Mammary epithelial cell (primary cell): ENCODE measurements at places on chromosomes 6 and 20.
A peak's percentile ranks its signal among the peaks of the same experiment; 100 is the strongest.

DNA sequence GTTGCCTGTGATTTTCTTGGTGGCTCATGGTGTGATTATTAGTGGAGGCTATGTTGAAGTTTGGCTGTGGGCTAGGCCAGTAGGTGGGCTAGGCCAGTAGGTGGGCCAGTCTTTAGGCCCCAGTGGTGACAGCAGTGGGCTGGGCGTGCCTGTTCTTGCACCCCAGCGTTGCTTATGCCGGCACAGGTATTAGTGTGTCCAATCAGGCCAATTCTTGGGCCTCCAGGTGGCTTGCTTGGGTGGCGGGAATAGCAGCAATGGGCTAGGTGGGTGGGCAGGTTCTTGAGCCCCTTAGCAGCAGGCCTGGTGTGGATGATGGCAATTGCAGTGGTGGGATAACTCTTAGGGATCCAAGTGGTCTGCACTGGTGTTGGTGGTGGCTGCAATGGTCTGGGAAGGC, 22.9 kb downstream of the GJA10 start:
- no peak for DNase-seq

DNA sequence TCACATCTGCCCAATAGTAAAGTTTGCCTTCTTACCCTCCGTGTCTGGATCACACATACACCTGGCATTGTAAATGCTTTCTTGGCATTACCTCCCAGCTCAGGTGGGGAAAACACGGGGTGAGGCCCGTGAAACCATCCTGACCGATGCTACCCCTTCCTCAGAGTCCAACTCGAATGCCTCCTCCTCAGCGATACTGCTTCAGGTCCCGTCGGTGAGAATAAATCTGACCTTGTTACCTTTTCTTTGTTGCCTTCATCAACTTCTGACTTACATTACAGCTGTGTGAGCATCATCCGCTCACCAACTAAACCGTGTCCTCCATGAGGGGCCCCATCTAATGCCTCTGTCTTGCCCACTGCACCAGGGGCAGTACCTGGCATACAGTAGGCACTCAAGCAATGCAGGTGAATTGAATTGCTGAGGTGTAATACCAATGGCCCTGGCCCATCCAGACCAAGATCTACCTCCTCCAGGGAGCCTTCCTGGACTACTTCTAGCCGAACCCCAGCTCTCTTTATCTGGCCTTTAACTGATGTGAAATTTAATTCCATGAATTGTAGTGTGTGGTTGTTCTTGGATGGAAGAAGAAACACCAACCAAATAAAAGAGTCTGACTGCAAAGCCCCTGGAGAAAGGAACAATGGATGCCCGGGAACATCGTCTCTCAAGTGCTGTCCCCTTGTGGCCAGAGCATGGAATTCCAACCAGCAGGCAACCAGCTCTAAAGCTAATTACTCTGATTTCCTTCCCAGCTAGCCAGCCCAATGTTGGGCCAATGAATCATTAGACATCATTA, 141.5 kb downstream of the ANKRD60 start:
- DNase-seq = peak; percentile 76

DNA sequence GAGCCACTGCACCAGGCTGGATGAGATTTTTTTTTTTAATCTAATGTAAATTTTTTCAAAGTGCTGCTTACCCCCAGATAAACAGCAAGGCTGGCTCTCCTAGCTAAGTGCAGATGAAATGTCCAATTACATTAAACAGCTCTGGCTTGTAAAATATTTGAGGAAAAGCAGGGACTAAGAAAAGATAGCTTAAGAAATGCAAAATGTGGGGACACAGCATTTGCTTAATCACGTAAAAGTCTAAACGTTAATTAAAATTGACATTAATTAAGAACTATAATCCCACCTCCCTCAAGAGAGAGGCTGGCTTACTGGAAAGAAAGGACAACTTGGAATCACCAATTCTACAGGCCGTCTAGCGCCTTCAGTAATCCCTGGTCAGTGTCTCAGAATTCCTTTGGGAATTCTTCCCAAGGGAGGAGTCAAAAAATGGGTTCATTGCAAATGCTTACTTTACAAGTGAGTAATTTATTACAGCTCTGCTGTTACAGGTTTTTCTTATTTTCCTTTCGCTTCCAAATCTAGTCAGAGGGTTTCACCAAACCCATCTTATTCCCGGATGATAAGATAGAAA, 13.6 kb upstream of the MARCKS start:
- no peak for DNase-seq

- peak; percentile 43 for DNase-seq
Measured at GRCh38 chr20:62900052-62900691, 26.1 kb downstream of the DIDO1 start.

- DNase-seq = no peak
Measured at GRCh38 chr20:61975407-61976129, 90.1 kb downstream of the TAF4 start.

GRCh38 chr20:3651204-3651962, 11.8 kb downstream of the GFRA4 start:
- DNase-seq = no peak

DNA sequence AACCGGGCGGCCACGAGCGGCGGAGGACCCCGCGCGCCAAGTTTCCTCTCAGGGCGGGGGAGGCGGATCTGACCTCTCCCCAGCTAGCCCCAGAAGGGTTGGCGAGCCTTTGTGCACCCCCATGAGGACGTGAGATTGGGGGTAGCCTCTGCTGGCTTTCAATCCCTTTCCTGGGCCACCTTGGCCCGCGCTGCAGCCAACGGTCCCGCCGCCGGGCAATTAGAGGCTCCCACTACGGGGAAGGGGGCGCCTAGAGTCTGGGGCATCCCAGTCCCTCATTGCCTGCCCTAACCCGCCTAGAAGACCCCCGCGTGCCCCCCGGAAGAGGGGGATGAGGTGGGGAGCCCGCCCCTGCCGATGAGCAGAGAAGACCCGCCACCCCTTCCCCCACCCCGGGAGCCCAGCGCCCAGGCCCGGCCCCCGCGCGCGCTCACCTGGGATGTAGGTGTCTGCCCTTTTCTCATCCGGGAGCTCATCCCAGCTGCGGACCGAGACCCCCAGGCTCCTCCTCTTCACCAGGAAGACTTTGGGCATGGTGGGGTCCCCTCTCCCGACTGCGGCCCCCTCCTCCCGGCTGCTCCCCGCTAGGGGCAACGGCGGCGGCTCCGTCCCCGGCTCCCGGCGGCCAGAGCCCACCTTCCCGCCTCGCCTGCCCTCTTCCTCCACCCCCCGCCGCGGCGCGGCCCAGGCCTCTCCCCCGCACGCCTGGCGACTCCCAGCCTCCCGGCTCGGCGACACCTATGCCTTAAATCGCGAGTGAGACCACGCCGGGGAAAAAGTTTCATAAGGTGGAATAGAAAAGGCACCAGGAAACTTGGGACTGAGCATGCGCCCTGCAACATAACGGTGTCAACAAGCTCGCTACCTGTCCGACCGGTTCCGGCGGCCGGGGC, at the start of gene OVOL2:
OVOL2 (minus strand) TSS at position 816 of the 893 bp plus-strand sequence; CDS start at position 534, 282 bp downstream.
- peak; percentile 82 for DNase-seq

GRCh38 chr6:16331384-16332174, 93.2 kb downstream of the GMPR start:
- DNase-seq = peak; percentile 64

DNA sequence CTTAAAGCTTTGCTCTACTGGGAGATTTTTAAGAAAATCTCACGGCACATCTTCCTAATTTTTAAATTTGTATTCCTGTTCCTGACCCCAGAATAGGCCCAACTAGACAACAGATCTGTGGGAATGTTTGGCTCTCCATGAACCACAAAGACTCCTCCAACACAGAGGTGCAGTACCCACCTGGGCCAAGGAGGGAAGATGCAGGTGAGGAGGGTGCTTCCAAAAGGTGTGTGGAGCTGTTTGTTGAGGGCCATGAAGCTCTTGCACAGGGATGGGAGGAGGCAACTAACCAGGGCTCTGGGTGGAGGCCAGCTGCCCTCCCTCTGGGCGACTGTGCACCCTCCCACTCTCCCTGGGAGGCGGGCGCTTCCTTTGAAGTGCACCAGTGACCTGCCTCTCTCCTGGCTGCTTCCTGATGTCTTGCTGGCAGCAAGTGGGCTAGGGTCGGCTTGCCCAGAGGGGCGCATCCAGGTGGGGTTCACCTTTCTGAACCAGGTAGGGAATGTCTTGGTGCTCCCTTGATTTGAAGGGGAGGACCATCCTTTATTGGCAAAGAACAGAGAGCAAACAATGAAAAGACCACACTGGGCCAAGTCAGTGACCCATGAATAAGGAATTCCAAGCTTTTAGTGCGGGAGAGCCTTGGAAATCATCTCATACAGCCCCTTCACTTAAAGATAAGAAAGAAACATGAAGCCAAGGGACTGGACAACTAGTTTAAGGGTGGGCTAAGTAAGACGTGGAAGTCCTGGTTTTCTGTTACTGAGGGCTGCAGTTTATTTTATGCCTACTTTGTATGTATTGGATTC, 76.0 kb downstream of the ANKRD6 start:
- no peak for DNase-seq

- no peak for DNase-seq
Measured at GRCh38 chr6:47434372-47435253, 43.0 kb upstream of the CD2AP start.

GRCh38 chr20:18750735-18751134, 62.8 kb upstream of the SCP2D1 start:
- no peak for DNase-seq

- no peak for DNase-seq
Measured at GRCh38 chr6:35411066-35411465, 41.1 kb upstream of the FANCE start.

DNA sequence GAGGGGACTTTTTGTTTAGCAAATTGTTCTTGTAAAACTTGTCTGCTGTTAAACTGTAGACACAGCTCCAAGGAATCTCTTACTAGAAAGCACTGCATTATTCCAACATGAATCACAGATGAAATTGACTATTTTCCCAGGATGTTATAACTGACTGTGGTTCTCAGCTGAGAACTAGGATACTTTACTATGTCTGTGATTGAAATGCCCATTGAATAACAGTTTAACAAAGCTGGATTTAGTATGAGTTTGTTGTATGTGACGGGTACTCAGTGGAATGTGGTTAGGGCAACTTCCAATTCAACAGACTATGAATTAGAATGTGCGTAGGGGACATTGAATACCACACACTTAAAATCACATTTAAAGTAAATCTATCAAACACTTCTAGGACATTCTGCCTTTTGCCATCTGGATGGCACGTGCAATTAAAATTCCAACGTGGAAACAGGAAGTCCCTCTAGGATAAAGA, 193.4 kb upstream of the PREP start:
- DNase-seq = peak; percentile 98

DNA sequence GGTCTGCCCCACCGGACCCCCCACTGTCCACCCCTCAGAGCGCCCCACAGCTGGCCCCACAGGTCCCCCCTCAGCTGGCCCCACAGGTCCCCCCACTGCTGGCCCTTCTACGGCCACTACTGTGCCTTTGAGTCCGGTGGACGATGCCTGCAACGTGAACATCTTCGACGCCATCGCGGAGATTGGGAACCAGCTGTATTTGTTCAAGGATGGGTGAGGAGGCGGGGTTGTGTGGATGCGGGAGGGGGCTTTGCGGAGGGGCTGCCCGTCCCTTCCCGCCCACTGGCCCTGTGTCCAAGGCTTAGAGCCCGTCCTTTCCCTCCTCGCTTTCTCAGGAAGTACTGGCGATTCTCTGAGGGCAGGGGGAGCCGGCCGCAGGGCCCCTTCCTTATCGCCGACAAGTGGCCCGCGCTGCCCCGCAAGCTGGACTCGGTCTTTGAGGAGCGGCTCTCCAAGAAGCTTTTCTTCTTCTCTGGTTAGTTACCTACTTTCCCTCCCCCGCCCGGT, 4.7 kb downstream of the MMP9 start:
- no peak for DNase-seq

GRCh38 chr6:90420500-90420899, 123.9 kb upstream of the BACH2 start:
- DNase-seq = no peak

- no peak for DNase-seq
Measured at GRCh38 chr6:19738010-19738409, 99.2 kb upstream of the ID4 start.

DNA sequence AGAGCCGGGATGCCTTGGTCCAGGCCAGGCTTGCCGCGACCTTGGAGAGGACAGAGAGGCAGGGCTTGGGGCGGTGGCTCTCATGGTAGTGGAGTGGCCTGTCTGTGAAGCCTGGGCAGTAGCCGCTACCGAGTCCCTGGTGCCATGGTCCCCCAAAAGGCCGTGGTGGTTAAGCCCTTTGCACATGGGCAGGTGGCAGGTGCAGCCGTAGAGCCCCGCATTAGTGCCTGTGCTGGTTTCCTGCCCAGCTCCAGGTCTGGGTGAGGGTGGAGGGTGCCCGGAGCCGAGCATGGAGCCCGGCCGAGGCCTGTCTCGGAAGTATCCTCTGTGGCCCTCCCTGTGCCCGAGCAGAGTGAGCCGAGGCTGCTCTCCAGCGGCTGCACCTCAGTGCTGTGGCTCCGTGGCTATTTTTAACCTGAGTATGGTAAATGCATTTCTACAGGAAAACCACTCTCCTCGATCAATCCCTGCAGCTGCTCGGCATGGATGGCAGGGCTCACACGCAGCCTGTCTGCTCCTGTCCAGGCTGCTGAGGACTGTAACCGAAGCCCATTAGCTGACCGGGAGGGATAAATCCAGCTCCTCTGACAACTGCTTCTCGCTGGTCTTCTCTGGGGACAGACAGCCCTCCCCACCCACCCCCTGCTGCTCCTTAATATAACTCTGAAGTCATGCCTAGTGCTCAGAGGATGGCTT, 36.3 kb upstream of the GATA5 start:
- DNase-seq = no peak

- DNase-seq = no peak
Measured at GRCh38 chr20:15612198-15612597, 961.0 kb downstream of the KIF16B start.

DNA sequence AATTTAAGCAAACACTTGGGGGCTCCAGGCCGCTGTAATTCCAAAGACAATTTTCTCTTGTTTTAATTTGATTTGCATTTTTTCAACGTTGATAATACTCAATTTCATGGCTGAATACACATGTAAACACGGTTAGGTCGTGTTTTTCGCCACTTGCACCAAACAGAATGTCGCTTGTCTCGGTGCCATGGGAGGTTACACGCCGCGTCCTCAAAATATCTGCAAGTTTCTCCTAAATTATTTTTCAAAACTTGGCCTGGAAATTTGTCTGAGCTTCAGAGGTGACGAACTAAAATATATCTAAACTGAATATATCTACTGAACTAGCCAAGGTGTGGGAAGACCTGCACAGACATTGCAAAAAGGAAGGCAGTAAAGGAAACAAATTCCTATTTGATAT, 15.0 kb downstream of the FOXA2 start:
- DNase-seq = no peak

- no peak for DNase-seq
Measured at GRCh38 chr6:42417641-42418112, 34.0 kb downstream of the TRERF1 start.

- DNase-seq = no peak
Measured at GRCh38 chr20:30484009-30484748, 773.3 kb upstream of the DEFB115 start.

- peak; percentile 64 for DNase-seq
Measured at GRCh38 chr6:87483929-87484328, 11.2 kb downstream of the SLC35A1 start.

- DNase-seq = no peak
Measured at GRCh38 chr6:131161987-131162386, 26.7 kb downstream of the AKAP7 start.

DNA sequence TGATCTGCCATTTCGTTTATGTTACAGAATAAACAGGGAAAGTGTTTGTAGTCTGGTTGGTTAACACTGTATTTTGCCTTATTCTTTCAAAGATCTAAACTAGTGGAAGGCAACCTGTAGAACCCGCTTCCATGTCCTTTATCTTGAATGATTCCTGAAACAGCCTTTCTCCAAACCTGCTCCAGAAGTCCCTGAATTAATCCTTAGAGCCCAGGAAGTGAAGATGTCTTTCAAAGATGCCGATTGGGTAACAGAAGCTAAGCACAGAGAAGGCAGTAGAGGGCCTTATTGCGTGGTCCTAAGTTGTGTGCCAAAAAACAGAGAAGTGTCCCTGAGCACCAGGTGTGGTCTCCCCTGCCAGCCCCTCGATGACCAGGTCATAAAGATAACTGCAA, 19.2 kb upstream of the ZSCAN16 start:
- peak; percentile 12 for DNase-seq
